ENCODE measurements at places on chromosomes 11 and 22.

- DNase-seq = no peak
Measured at GRCh38 chr11:113419454-113420003, 31.9 kb downstream of the ANKK1 start.

GRCh38 chr11:46456269-46457001 is 64.9 kb upstream of the CHRM4 start:
- no peak for DNase-seq

GRCh38 chr11:128695539-128696221 is 1.8 kb downstream of the FLI1 start:
- DNase-seq = no peak

- no peak for DNase-seq
Measured at GRCh38 chr22:38136607-38137006, 26.1 kb upstream of the BAIAP2L2 start.

DNA sequence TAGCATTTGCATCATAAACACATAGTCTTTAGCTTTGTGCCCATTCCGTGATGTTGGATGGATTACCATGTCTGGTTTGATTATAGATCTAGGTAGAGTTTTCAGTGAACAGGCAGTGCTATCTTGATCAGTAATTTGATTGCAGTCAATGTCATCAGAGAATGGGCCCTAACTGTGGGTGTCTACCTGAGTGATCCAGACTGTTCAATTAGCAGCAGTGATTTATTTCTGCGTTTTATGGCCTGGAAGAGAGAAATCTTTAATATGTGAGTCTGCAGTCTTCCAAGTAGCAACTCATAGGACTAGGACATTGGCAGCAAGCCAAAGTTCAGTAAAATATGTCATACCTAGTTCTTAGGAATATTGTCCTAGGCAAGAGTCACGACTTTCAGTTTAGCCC is 80.3 kb downstream of the CASP12 start:
- DNase-seq = no peak
